MV-4-11 (cell line): ENCODE measurements at places on chromosomes 11 and 22.

DNA sequence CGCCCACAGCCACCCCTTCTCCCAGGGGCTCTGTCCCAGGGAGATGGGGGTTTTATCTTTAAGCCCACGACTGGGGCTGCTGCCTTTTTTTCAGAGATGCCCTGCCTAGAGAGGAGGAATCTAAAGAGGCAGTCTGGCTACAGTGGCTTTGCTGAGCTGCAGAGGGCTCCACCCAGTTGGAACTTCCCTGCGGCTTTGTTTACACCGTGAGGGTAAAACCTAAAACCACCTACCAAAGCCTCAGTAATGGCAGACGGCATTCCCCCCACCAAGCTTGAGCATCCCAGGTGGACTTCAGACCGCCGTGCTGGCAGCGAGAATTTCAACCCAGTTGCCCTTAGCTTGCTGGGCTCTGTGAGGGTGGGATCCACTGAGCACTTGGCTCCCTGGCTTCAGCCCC is 535.8 kb downstream of the NELL1 start:
- DNase-seq: no peak

DNA sequence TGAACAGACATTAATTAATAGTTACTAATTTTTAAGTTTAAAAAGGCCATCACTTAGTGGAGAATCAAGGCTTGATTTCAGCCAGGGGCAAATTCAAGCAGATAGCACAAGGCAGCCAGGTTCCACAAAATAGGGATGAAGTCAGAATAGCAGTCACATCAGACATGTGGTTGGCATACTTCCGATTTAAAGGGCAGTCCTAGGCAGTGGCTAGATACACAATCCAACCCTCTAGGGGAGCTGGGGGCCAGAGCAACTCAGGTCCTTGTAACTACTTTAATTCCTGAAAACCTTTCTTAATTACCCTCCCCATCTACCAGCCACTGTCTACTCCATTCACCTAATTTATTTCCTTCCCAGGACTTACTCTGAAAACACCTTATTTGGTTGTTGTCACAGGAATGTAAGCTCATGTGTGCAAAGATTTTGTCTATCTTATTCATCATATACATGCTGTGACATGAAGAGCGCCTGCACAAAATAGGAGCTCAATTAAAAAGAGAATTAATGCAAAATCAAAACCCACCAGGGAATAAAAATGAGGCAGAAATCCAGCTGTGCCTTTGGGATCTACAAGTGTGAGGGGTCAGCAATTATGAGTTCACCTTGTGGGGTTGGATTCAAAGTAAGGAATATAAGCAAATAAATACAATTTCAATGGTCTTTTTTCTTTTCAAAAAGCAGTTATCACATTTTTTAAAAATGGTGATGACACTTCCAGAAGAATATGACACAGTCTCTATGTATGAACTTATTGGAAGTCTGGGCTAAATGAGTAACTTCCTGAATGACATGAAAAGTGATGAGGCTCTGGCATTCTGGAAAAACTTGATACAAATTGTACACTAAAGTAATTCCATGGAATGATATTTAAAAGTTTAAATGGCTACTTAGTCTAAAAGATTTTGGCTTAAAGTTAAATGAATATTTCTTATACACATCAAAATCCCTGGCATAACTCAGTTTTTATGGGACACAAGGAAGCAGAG is 53.8 kb downstream of the COPB1 start:
- DNase-seq: no peak

DNA sequence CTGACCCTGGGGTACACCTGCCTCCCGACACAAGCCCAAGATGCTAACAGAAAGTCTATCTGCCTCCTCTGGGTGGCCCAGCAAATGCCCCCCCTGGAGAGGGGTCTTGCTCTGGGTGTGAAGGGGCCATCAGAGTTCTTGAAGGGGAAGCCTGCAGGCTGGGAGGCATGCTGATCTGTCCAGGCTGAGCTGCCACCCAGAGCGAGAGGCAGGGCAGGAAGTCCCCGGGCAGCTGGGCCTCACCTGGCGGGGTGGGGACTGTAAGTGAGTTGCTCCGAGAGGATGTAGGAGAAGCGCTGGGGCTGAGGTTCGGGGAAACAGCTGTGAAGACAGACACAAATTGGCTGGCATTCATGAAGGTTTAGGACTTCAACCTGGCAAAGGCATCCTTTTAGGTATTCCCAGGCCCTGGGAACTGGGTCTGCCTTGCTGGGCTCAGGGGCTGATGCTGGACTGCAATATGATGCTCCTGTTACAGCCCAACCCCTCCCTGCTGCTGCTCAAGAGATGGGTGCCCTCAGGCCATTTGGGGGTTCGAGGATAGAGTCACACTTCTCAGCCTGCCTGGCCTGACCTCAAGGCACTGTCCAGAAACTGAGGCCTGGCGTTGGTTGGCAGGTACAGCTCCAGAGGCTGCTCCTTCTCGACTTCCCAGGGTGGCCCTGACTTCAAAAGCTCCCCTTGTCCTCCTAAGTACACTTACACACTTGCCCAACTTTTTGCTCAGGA is 60.2 kb upstream of the LYVE1 start:
- DNase-seq: no peak

DNA sequence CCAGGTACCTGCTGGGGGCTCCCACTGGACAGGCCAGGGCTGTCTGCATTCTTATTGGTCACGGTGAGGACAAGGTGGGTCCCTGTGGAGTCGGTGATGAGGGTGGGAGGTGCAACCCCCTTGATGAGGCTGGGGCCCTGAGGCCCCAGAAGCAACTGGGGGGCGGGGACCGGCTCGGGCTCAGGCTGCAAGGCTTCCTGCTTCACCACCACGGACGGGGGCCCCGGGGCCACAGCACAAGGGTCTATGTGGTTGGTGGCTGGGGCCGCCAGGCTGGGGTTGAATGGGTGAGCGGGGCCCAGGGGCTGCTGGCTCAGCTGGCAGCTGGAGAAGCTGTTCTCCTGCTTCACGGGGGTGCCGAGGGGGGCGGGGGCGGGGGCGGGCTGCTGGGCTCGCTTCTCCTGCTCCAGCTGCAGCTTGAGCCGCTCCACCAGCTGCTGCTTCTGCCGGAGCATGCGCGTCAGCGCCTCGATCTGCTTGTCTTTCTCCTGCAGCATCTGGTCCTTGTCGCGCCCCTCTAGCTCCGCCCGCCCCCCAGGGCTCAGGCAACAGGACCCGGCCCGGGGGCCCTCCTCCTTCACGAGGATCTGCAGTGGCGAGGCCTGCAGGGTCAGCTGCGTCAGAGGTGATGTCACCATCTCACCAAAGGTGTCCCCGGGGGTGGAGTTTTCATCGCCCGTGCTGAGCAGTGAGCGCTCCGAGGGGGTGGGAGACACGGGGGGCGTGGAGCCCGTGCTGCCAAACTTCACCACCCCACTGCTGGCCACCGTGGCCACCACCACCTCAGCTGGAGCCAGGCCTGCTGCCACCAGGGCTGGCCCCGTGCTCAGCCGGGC is 48.2 kb downstream of the SGSM3 start:
- DNase-seq: peak; percentile 37

DNA sequence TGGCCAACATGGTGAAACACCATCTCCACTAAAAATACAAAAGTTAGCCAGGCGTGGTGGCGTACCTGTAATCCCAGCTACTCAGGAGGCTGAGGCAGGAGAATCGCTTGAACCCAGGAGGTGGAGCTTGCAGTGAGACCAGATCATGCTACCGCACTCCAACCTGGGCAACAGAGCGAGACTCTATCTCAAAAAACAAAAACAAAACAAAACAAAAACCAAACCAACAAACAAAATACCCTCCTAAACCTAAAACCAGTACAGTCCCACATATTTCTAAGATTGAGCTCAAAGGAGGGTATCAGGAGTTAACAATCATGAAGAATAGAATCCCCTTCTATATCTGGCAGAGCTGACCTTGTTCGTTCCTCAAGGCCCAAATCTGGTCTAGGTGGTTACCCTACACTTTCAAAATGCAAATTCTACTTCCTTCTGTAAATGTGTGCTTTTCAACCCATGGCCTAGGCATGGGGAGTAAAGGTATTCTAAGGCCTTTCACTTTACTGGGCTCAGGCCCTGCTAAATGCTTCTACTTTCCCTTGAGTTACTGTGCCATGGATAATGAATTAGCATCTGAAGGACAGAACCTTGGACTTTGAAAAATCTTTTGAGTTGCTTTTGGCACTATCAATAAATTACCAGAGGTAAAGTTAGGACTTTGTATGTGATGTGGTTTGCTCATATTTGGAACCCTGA is 10.4 kb upstream of the PPP2R1B start:
- DNase-seq: no peak

GRCh38 chr11:32573228-32573627 is 10.4 kb upstream of the EIF3M start:
- DNase-seq: peak; percentile 48

DNA sequence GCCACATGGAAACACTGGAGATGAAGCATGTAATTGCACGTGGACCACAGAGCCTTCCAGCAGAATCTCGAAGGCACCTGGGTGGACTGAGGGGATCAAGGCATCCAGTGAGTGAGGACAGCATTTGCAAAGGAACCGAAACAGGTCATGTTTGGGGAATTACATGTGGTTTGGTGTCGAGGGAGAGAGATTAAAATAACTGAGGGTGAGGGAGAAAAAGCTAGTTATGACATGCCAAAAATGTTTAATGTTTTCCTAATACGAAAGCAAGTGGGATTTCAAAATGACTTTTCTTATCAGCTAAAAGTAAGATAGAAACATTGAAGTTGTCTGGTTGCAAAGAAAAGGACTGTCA is 157.1 kb downstream of the BLID start:
- DNase-seq: peak; percentile 3

GRCh38 chr11:69296890-69297786 is 3.2 kb downstream of the MYEOV start:
- peak; percentile 100 for DNase-seq

- no peak for DNase-seq
Observed at GRCh38 chr22:18970176-18970947, 34.3 kb upstream of the PRODH start.

DNA sequence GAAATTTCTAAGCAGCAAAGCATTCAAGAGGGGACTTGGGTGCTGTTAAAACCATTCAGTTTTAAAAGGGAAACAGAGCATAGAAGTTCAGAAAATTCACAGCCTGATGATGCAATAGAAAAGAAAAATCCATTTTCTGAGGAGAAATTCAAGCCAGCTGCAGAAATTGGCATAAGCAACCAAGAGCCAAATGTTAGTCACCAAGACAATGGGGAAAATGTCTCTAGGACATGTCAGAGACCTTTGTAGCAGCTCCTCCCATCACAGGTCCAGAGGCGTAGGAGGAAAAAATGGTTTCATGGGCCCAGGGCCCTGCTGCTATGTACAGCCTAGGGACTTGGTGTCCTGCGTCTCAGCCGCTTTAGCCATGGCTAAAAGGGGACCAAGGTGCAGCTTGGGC is 5.5 kb upstream of the IRAG1 start:
- DNase-seq: peak; percentile 22

GRCh38 chr11:78649361-78650215 is 74.9 kb upstream of the NARS2 start:
- no peak for DNase-seq

DNA sequence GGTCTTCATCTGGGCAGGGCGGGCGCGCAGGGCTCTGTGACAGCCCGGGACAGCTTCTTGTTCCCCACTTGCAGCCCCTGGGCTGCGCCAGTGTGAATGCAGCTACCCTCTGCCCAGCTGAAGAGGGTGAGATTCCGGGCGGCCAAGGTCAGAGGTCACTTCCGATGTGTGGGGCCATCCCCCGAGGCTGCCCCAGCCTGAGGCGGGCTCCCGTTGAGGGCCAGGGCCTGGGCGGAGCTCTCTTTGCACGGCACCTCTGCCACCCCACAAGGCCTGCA is 23.9 kb downstream of the MOB2 start:
- DNase-seq: no peak

GRCh38 chr22:39301926-39302325 is 17.5 kb downstream of the RPL3 start:
- DNase-seq: no peak

GRCh38 chr22:43749473-43749872 is 62.6 kb downstream of the EFCAB6 start:
- no peak for DNase-seq

- no peak for DNase-seq
Observed at GRCh38 chr22:33781411-33781810, 138.9 kb downstream of the LARGE1 start.

- peak; percentile 14 for DNase-seq
Observed at GRCh38 chr11:94128291-94128745, 323 bp upstream of the PANX1 start.

DNA sequence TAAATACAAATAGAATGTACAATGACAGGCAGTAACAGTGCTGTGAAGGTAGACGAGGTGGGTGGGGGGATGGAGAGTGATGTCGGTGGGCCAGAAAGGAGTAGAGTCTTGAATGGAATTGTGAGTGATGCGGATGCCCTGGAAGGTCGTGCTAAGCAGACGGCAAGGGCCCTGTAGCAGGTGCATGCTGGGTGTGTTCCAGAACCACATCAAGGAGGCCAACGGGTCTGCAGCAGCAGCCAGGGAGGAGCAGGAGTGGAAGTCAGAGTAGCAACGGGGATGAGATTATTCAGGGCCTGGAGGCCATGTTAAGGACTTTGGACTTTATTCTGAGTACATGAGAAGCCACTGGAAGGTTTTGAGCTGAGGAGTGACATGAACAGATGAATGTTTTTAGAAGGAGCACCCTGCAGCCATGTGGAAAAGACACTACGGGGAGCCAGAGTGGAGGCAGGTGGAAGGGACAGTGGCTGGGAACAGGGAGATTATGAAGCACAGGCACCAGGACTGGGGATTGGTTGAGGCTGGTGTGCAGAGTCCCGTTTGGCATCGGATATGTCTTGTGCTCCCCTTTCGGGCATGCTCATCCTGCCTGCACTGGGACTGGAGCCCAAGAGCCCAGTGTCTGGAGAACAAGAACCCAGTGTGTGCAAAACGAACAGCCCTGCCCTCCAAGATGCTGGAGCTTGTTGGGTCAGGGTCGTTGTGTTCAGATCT is 74.1 kb downstream of the COMMD9 start:
- DNase-seq: no peak

GRCh38 chr11:7906481-7906880 is 24.6 kb downstream of the OR10A6 start:
- no peak for DNase-seq

GRCh38 chr11:8374716-8375115 is 111.0 kb upstream of the LMO1 start:
- DNase-seq: no peak

DNA sequence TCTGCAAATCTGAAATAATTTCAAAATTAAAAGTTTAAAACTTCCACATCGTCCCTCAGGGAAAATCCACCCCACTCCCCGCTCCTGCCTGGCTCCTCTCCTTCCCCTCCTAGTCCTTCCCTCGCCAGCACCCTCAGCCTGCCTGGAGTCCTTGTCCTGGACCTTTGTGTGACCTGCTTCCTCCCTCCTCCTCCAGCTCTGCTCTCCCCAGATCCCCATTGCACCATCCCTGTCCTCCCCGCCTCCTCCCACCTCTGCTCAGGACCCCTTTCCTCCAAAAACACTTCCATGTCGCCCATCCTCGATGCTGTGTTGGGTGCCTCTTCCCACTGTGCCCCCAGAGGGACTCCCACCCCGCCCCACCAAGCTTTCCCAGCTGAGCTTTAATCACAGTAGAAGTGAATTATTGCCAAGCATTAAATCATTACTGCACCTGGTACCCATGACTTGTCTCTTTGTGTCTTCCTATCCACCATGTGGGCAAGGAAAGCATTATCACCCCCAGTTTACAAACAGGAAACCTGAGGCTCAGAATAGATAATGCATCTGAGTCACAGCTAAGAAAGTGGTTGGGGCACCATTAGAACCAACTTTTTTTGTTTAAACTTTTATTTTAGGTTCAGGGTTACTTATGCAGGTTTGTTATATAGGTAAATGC is 2.4 kb upstream of the ZP1 start:
- no peak for DNase-seq

- DNase-seq: no peak
Observed at GRCh38 chr11:27193434-27194225, 153.0 kb downstream of the BBOX1 start.
